Naive B cell (primary cell): ENCODE measurements at places on chromosomes 12 and 14. TPM values are rescaled to one million over a fixed set of nuclear protein-coding genes. Genes with fewer than 3 reads are reported as not detected.
A peak's percentile ranks its signal among the peaks of the same experiment; 100 is the strongest.

Gene ALDH6A1
- 14.5 TPM for polyA plus RNA-seq

Gene FBRSL1
- 4.5 TPM for polyA plus RNA-seq

Gene SYNE3
- polyA plus RNA-seq, result 3.2 TPM

Gene CACNB3
- 0.23 TPM for polyA plus RNA-seq

Gene HOXC12
- polyA plus RNA-seq, result not detected

Gene AGAP2
- 2.1 TPM for polyA plus RNA-seq

Gene TRHDE
- not detected for polyA plus RNA-seq

Gene JPH4
- not detected for polyA plus RNA-seq

DNA sequence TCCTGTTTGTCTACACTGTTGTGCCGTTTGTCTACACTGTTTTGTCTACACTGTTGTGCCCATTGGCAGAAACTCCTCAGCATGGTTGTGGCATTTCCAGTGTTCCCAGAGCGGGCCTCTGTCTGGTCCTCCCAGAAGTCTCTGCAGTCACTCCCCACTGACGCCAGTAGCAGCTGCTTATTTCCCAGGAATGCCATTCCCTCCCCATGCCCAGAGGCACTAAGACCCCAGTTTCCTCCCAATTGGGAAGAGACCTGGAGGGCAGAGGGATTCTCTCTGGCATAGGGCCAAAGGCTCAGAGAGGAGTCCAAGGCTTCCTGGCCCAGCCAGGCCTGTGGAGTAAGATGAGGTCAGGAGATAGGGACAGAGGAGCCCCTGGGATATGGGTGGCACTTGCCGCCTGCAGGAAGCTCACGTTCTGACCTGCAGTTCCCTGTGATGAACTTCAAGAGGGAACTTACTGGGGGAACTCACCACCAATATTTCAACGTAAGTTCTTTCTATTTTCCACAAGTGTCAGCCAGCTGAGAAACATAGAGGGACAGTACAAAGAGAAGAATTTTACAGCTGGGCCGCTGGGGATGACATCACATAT is 69.1 kb downstream of the TNFAIP2 start:
- peaks cover 9% of the 10 kb centered on the region for H3K4me1 ChIP-seq
- peaks cover 45% of the 10 kb centered on the region for H3K27me3 ChIP-seq
- H3K27ac ChIP-seq, result no peak overlapping the region
- no peak overlapping the region for H3K4me3 ChIP-seq
- no peaks in the 10 kb centered on the region for H3K36me3 ChIP-seq

DNA sequence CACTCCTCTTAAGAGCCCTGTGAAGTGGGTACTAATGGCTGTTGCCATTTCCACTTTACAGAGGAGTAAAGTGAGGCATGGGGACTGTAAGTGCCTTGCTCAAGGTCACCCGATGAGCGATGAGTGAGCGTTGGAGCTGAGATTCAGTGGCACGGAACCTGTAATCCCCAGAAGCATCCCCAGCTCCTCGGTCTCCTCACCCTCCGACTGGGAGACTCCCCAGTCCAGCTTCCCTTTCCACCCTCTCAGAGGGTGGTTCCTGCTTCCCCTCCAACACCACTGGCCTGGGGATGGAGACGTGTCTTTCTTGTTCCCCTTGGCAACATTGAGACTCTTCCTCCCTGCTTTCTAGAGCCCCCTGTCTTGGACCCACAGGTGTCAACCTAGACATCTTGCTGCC is 32.6 kb downstream of the TMEM63C start:
- no peak overlapping the region for H3K27ac ChIP-seq
- H3K36me3 ChIP-seq, result no peaks in the 10 kb centered on the region
- peaks cover 24% of the 10 kb centered on the region for H3K27me3 ChIP-seq
- H3K4me1 ChIP-seq, result peaks cover 8% of the 10 kb centered on the region
- no peak for DNase-seq

- peak overlapping the region; percentile 21 for H3K4me3 ChIP-seq
- H3K27me3 ChIP-seq, result no peaks in the 10 kb centered on the region
- DNase-seq, result no peak
- H3K27ac ChIP-seq, result no peak overlapping the region
- peaks cover 33% of the 10 kb centered on the region for H3K4me1 ChIP-seq
These were observed 189.5 kb downstream of the MED13L start for GRCh38 chr12:116087962-116088361.

GRCh38 chr12:119158402-119158801 is 20.3 kb upstream of the HSPB8 start:
- no peak overlapping the region for H3K27ac ChIP-seq
- peaks cover 5% of the 10 kb centered on the region for H3K4me1 ChIP-seq
- peaks cover 9% of the 10 kb centered on the region for H3K36me3 ChIP-seq
- H3K4me3 ChIP-seq, result no peak overlapping the region

DNA sequence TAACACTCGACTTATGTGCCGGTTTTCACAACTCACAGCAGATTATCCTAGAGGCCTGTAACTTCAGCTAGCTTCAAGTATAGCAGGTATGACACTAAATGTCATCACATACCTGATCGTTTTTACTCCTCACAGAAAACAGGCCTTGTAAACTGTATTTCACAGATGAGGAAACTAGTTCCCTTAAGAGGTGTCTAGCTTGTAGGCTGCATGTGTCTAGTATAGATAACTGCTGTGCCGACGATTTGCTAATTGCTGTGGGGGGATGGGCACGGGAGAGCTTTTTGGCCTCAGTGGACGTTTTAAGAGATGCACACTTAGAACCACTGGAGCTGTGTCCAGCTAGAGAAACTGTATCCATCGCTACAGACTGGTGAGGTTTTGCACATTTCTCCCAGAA is 78.8 kb downstream of the PAPOLA start:
- no peaks in the 10 kb centered on the region for H3K36me3 ChIP-seq
- H3K4me1 ChIP-seq, result peaks cover 31% of the 10 kb centered on the region
- no peak for DNase-seq

DNA sequence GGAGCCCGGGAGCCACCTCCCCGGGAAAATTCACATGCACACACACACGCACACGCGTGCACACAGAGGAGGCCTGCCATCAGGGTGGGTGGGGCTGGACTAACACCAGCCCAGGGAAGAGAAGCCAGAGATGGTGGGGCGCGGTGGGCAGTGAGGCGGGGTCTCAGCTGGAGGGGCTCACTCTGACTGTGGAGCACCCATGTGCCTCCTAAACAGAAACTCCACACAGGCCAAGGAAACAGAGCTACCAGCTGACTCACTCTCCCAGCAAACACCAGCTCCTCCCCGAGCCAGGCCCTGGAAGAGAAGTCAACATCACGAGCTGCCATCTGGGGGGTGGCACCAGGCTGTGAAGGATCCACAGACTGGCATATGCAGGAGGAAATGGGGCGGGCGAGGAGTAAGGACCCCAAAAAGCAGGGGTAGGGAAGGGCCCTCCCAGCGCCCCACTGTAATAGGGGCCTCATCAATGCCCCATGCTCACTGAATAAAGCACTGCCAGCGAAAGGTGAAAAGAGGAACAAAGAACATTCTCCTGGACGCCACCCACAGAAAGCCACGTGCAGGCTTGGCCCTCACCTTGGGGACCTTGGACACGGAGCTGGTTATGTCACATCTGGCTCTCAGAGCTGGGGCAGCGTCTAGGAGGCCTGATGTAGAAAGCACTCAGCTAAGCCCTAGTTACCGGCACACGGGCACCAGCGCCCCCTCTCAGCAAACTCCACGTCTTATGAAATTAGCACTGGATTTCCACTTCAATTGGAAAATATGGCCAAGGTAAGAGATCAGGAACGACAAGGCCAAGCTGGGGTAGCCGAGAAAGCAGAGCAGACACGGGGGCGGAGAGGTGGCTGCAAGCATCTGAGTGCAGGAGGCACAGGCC is 8.4 kb upstream of the INF2 start:
- no peaks in the 10 kb centered on the region for H3K36me3 ChIP-seq
- peak; percentile 71 for DNase-seq
- peaks cover 60% of the 10 kb centered on the region for H3K4me1 ChIP-seq
- H3K27ac ChIP-seq, result peak overlapping the region; percentile 59
- peak overlapping the region; percentile 6 for H3K4me3 ChIP-seq

DNA sequence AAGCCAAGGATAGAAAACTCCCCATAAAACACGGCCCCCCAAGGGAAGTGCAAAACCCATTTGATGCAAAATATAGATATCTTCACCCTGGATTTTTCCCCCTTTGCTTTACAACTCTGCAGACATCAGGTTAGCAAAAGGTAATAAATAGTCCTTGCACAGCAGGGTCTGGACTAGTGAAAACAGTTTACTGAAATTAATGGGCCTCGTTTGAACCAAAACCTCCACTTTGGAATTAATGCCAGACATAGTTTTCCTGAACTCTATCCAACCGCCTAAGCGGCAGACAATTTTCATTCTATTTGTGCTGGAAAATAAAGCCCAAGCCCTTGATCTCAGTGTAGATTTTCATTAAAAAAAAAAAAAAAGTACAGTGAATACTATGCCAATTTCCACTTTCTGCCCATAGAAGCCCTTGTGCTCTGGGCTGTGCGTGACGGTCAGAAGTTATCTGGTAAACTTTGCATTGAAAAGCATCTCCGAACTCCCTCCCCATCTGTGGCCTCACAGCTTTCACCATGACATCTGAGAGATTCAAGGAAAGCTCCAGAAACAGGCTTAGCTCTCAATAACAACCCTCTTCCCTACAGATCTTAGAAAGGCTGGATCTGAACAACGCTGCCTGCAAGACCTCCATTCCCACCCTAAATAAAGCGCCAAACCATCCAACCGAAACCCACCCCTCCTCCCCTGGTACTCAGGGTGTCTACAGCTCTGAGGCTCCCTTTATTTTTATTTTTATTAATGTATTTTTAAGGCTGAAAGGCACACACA is 11.0 kb upstream of the IRF2BPL start:
- H3K36me3 ChIP-seq, result no peaks in the 10 kb centered on the region
- H3K27ac ChIP-seq, result peak overlapping the region; percentile 99
- H3K4me1 ChIP-seq, result peaks cover 71% of the 10 kb centered on the region
- H3K4me3 ChIP-seq, result peak overlapping the region; percentile 90
- no peak for DNase-seq

DNA sequence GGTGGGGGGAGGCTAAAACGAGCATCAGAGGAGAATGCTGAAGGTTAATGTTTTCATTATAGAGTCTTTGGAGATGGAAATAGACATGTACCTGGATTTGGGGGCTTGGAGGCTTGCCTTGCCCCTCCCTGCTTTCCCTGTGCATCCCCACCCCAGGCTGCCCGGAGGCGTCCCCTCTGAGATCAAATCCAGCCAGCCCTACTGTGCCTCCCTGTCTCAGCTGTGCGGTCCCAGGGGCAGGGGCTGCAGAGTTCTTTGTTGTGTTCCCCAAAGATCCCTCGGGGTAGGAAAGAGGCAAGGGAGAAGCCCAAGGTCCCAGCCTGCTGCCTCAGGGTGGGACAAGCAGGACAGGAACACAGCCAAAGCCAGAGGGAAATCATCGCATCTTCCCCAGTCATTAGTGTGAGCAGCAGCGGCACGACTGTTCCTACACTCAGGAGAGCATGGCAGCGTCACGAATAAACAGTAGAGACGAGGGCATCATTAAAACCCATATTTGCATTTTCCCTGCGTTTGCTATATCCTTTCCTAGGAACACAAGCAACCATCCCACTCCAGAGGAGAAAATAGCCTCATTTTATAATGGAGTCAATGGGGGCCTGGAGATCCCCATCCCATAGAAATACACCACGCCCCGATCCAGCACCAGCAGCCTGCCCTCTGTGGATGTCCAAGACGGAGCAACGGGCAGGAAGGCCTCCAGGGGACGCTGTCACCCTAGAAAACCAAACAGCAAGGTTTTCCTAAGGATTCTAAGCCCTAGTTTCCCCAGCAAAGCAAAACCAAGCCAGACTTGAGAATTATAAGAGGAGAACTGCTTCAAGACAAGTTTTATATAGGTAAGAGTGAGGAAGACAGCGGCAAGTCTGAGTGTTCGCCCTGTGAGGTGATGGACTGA is 32.4 kb downstream of the ANO2 start:
- no peak overlapping the region for H3K27ac ChIP-seq
- no peaks in the 10 kb centered on the region for H3K36me3 ChIP-seq
- H3K27me3 ChIP-seq, result peaks cover 10% of the 10 kb centered on the region
- DNase-seq, result no peak
- no peaks in the 10 kb centered on the region for H3K4me1 ChIP-seq

DNA sequence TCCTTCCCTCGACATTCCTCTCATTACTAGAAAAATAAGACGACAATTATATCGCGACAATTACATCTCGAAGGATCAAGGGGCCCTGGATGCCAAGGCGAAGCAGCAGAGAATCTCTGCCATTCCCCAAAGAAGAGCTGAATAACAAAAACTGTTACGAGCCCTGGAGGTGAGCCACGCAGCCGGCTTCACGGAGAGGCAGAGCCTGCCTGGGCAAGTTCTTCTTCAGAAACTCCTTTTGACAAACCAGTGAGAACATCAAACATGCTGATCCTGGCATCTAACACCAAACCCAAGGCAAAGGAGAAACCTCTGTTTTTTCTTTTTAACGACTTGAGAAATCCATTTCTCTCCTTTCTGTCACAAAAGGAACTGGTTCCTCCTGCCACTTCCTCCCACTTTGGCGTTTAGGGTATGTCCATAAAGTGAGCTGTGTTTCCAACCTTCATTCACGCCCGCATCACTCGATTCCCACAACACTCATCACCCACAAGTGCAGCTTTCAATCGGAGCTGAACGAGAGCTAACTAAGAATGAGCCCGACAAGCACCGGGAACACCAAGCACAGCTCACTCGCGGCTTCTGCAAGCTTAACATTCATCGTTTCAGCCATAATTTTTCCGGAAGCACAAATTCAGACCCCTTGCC is 21.5 kb downstream of the CCDC88C start:
- DNase-seq, result no peak
- no peaks in the 10 kb centered on the region for H3K36me3 ChIP-seq
- H3K27ac ChIP-seq, result peak overlapping the region; percentile 95
- H3K4me1 ChIP-seq, result peaks cover 95% of the 10 kb centered on the region
- peak overlapping the region; percentile 100 for H3K4me3 ChIP-seq

DNA sequence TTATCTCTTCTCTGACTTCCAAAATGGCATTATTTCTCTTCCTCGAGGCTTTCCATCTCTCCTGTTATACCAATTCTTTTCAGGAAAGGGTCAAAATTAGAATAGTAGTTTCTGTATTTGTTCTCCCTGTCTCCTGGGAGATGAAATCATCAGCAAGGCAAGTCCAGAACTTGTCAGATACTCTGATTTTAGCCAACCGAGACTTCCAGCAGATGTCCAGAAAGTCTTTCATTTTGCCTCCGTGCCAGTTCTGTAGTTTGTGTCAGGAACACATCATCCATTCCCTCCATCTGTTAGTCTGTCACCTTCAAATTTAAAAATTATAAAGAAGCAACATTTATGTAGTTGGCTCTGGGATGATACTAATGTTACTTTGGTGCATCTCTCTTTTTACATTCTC is 275.7 kb downstream of the CCDC59 start:
- no peak overlapping the region for H3K27ac ChIP-seq
- H3K27me3 ChIP-seq, result no peaks in the 10 kb centered on the region
- no peaks in the 10 kb centered on the region for H3K4me1 ChIP-seq
- no peak for DNase-seq
- H3K4me3 ChIP-seq, result no peak overlapping the region

GRCh38 chr14:99081880-99082279 is 190.1 kb downstream of the BCL11B start:
- no peak overlapping the region for H3K4me3 ChIP-seq
- no peaks in the 10 kb centered on the region for H3K36me3 ChIP-seq
- DNase-seq, result no peak
- no peaks in the 10 kb centered on the region for H3K27me3 ChIP-seq
- H3K4me1 ChIP-seq, result no peaks in the 10 kb centered on the region

DNA sequence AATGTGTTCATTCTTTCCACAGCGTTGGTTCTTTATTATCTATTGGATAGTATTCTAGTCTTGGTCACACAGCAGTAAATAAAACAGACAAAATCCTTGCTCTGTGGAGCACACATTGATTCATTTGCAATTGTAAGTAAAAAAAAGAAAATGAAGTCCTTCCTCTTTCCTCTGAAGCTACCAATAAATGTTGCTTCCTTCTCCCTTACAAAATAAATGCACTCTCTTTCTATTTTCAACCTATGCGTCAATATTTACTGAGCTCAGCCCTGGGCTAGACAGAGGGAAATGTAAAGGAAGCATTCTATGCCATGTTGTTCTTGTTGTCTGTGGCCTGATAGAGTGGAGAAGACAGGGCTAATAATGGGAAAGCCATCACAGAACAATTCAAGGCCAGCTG is 2.9 kb downstream of the ABHD12B start:
- H3K36me3 ChIP-seq, result peaks cover 9% of the 10 kb centered on the region
- H3K4me1 ChIP-seq, result peaks cover 29% of the 10 kb centered on the region
- no peak overlapping the region for H3K27ac ChIP-seq
- H3K27me3 ChIP-seq, result peaks cover 33% of the 10 kb centered on the region
